Left lung (tissue), 14 donors: ENCODE measurements at places on chromosomes 13 and 19. TPM values are rescaled to one million over a fixed set of nuclear protein-coding genes. Genes with fewer than 3 reads are reported as not detected.

Gene XAB2
- 30.5 TPM for polyA plus RNA-seq

Gene KLK11
- polyA plus RNA-seq, result 3.9 TPM

Gene FUT1
- 5.9 TPM for polyA plus RNA-seq

Gene LILRB3
- 2.2 TPM for polyA plus RNA-seq

Gene SLC5A5
- 0.06 TPM for polyA plus RNA-seq

Gene TMEM150B
- polyA plus RNA-seq, result 1.2 TPM

Gene ZNF865
- 11.1 TPM for polyA plus RNA-seq

Gene AMER2
- 0.15 TPM for polyA plus RNA-seq

Gene ITM2B
- 530 TPM for polyA plus RNA-seq

Gene GPR4
- 3.8 TPM for polyA plus RNA-seq

Gene ANGPTL4
- polyA plus RNA-seq, result 3.7 TPM

Gene KLK13
- 0.16 TPM for polyA plus RNA-seq

Gene ENOX1
- polyA plus RNA-seq, result 9.0 TPM

Gene PRR22
- 1.6 TPM for polyA plus RNA-seq

Gene KLK8
- polyA plus RNA-seq, result not detected

Gene OR4F17
- polyA plus RNA-seq, result not detected

Gene F7
- polyA plus RNA-seq, result 0.88 TPM

Gene NOTCH3
- polyA plus RNA-seq, result 130 TPM

Gene HRC
- 8.9 TPM for polyA plus RNA-seq

Gene SLC15A1
- polyA plus RNA-seq, result 0.73 TPM

Gene FKRP
- polyA plus RNA-seq, result 27.5 TPM

Gene SPACA6
- 13.5 TPM for polyA plus RNA-seq

Gene MYH14
- polyA plus RNA-seq, result 46.3 TPM

Gene JAK3
- 2.3 TPM for polyA plus RNA-seq

Gene SMAD9
- polyA plus RNA-seq, result 31.5 TPM

Gene MRPS31
- polyA plus RNA-seq, result 57.8 TPM

Gene CCDC70
- polyA plus RNA-seq, result not detected

Gene CLEC17A
- polyA plus RNA-seq, result 0.15 TPM

Gene FFAR2
- polyA plus RNA-seq, result 0.25 TPM

Gene IZUMO4
- polyA plus RNA-seq, result 4.4 TPM

Gene JSRP1
- 0.20 TPM for polyA plus RNA-seq

Gene NAPA
- polyA plus RNA-seq, result 120 TPM

Gene MEDAG
- polyA plus RNA-seq, result 4.9 TPM

Gene FGF21
- polyA plus RNA-seq, result not detected

Gene LYL1
- polyA plus RNA-seq, result 10.9 TPM

Gene IGSF23
- not detected for polyA plus RNA-seq

Gene RDH8
- not detected for polyA plus RNA-seq

Gene FEM1A
- 1.7 TPM for polyA plus RNA-seq

Gene GPR180
- 5.8 TPM for polyA plus RNA-seq
